ENCODE measurements at places on chromosomes 3 and 15. TPM values are rescaled to one million over a fixed set of nuclear protein-coding genes. Genes with fewer than 3 reads are reported as not detected.

DNA sequence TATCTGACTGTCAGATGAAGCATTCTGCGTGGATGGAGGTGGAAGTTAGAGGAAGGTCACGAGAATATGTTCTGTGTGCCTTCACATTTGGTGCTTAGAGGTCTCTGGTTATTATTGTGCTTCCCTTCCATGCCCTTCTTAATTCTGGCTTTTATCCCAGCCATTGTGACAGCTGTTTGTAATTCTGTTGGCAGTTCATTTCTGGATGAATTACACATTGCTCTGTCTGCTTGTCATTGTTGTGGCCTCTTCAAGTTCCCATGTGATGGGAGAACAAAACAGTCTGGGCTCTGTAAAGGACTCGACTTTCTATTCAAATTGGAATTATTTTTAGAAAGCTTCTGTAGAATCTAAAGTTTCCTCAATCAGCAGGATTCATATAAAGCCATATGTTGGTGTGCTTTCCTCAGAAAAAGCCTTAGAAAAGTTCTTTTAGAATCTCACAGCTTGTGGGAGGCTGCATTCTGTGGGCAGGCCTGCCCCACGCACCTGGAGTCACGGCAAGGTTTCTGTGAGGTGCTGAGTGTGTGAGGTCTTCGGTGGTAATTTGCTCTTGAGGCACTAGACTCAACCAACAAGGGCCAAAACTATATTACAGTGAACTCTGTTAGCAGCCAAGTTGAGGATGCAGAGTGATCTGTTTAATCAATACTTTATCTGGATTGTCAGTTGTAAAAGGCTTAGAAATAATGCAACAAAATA is 397.4 kb upstream of the AZI2 start:
- H3K27me3 ChIP-seq, result no peaks in the 10 kb centered on the region
- H3K4me3 ChIP-seq, result no peak overlapping the region
- no peak for DNase-seq
- H3K36me3 ChIP-seq, result no peaks in the 10 kb centered on the region
- no peaks in the 10 kb centered on the region for H3K4me1 ChIP-seq

Gene LYZL4
- not detected for total RNA-seq

DNA sequence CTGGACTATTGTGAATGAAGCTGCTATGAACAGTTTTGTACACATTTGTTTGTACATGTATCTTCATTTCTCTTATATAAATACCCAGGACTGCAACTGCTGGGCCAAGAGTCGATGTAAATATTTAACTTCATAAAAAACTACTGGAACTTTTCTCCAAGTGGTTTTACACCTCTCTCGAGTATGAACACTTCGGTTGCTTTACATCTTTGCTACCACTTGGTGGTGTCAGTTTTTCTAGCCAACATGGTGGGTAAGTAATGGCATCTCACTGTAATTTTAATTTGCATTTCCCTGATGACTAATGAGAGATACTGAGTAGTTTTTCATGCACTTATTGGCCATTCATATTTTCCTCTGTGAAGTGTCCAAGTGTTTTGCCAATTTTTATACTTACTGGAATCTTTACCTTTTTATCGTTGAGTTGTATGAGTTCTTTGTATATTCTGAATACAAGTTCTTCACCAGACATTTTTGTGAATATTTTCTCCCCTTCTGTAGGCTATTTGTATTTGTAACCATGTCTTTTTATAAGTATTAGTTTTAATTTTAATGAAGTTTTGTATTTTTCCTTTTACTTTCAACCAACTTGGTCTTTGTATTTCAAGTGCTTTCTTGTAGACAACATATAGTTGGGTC is 44.4 kb downstream of the PCOLCE2 start:
- H3K4me1 ChIP-seq, result no peaks in the 10 kb centered on the region
- no peak overlapping the region for H3K27ac ChIP-seq
- no peaks in the 10 kb centered on the region for H3K36me3 ChIP-seq
- no peak overlapping the region for H3K4me3 ChIP-seq

Gene NRG4
- total RNA-seq, result not detected
